NCI-H187 treated with DMSO at 0.1 percent for 48 hours (cell line): ENCODE measurements at places on chromosomes 3 and 15.

DNA sequence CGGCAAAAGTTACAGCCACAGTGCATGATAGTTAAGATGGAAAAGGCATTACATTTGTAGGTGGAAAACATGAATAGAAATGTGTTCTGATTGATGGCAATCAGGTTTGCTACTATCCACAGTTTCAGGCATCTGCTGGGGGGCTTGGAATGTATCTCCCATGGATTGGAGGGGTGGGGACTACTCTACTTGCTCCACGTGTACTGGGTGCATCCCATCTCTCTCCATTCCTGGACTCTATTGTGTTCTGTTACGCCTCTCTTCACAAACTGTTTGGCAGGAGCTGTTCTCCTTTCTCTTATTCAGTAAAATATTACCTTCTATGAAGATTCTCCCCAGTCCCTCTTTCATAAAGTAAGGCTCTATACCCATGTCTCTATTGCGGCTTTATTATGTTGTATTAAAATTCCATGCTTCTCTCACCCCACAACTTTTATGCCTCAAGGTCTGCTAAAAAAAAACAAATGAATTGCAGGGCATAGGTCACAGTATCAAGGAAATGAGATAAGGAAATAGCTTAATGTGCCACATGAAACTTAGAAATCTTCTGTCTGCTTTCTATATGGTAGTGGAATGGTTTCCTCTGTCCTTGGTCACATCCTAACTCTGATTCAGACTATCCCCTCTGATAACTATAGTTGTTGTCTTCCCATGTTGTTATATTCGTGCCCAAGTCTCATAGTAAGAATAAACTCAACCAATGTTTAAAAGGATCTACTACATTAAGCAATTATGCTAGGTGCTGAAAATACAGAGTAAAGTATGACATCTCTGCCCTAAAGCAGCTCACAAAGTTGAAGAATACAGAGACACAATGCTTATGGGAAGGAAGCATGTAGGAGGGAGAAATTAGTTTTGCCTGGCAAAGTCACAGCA, 43.2 kb downstream of the LRRFIP2 start:
- DNase-seq, result no peak

DNA sequence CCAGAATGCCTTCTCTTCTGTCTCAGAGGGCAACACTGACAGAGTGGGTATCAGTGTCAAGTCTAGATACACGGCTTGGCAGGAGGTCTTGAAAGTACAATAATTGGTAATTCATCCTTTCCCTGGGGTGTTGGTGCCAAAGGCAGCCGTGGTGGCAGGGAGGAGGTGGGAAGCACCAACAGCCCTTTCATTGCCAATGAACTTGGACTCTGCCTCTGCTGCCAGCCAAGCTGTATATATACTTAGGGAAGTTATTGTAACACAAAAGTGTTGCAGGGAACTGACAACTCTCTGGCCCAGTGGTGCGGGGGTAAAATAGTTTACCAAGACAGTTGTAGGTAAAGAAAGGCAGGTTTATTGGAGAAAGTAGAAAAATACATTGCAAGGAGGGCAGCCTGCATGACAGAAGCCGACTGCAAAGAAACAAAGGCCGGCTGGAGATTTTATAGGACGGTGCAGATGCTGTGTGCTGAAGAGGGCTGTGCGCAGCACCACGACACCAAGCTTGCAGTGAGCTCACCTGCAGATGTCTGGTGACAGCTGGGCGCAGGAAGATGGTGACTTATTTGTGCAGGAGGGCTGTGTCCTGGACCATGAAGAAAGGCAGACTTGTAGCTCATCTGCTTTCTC, 4.0 kb upstream of the FAM3D start:
- no peak for DNase-seq

DNA sequence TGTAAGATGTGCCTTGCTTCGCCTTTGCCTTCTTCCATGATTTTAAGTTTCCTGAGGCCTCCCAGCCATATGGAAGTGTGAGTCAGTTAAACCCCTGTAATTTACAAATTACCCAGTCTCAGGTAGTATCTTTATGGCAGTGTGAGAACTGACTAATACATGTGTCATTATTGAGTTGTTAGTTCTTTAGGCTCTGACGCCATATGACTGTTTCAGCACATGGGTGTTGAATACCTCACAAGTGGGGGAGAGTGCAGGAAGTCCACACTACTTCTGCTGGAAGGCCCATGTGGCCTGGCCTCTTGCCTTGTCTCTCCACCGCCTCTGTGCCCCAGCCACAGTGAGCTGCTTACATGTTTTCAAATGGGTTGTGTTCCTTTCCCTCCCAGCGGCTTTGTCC, 28.5 kb downstream of the MFSD1 start:
- no peak for DNase-seq

GRCh38 chr3:45644791-45645201, 44.4 kb upstream of the SACM1L start:
- DNase-seq, result no peak

- no peak for DNase-seq
These were observed 124.0 kb upstream of the GOLGA6L4 start for GRCh38 chr15:84111575-84111974.

DNA sequence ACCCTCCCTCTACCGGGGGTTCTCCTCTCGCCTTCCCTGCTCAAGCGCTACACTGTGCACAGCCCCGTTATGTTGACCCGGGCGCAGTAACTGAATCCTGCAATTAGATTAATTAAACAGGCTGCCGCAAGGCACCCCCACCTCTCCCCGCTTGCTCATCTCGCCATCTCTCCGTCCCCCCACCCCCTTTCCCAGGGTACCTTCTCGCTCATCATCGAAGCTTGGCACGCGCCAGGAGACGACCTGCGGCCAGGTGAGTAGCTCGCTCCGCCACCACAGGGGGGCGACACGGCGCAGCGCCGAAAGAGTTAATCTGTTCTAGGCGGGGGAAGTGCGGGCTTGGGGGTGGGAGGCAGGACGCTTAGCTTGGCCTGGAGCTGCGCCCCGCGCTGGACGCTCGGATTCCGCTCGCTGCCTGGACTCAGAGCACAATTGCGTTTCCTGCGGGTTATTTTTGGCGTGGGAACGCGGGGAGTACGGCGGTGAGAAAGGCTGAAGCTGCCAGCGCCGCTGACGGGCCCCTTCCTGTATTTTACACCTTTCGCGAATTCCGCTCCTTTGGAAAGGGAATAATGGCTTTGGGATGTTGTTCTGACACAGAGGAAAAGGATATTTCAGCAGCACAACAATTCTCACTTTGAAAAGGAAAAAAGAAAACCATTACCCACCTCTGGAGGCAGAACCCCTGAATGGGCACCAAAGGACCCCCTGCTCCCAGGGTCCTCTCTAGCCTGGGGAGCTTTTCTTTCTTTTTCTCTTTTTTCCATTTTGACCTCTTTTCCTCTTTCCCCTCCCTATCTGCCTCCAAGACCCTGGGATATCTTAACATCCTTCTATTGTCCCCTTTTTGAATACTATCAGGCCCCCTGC, 1.5 kb downstream of the DLL4 start:
- no peak for DNase-seq

DNA sequence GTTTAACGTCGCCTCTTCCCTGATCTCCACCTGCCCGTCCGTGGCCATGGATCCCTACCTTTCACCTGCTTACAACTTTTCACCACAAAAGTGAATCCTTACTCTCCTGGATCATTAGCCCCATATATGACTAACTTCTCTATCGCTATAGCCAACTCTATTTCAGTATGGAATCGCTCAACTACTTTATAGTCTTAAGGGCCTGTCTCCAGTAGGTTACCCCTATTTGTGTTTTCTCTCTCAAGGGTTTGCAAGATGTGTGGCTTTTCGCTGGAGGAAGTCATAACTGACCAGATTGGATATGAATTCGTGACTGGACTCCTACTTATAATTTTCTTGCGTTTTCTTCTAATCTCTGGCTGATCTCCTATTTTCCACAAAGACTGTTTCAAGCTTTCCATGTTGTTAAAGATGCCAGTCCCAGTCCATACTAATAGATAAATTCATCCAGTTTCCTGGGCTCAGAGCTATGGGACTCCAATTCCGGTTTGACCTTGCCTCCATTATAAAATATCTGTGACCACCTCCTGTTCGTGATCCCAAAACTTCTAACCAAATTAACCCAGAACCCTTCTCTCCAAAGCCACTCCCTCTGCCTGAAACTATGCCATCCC, 1.3 kb upstream of the STAG1 start:
- no peak for DNase-seq

DNA sequence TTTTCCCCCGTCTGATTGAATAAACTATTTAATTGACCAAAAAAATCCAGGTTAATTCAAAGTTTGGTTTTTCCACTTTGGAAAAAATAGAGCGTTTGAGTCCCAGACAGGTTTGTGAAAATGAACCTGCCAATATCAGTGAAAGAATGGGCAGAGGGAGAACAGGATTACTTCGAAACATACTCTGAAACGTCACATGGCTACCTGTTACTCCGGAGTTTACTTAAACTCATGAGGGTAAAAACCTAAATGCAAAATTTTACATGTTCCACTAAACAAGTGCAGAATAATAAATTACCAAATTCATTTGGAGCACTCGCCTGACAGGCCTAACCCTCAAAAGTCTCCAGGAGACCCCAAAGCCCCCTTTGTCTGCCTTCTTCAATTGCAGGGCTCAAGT, 419.9 kb downstream of the MECOM start:
- DNase-seq, result no peak

DNA sequence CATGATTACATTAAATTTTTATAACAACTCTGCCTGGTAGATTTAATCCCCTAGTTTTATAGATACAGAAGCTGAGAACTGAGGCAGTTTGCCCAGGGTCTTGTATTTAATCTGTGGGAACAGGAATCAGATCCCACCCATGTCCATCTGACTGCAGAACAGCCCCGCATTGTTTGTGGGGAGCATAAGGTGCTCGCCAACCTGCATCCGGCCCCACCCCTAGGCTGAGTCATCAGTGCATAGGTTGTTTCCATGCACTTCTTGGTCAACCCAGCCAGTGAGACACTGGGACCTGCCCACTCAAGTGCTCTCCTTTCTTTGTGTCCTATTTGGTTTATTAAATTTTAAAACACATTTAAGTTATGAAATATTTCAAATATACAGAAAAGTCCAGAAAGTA, 266.2 kb downstream of the OPA1 start:
- DNase-seq, result no peak

- DNase-seq, result no peak
These were observed 43.5 kb downstream of the CA12 start for GRCh38 chr15:63338170-63338569.

DNA sequence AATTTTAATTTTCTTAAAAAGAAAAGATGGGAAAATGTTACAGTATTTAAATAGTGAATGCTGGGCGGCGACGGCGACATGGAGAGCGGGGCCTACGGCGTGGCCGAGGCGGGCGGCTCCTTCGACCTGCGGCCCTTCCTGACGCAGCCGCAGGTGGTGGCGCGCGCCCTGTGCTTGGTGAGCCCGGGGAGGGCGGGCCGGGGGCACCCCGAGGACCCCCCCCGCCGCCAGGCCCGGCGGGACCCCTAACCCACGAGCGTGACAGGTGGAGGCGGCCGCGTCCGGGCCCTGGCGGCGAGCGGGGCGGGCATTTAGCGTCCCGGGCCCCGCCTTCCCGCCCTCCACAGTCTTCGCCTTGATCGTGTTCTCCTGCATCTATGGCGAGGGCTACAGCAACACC, 38.4 kb upstream of the GOLGA8J start:
- no peak for DNase-seq

DNA sequence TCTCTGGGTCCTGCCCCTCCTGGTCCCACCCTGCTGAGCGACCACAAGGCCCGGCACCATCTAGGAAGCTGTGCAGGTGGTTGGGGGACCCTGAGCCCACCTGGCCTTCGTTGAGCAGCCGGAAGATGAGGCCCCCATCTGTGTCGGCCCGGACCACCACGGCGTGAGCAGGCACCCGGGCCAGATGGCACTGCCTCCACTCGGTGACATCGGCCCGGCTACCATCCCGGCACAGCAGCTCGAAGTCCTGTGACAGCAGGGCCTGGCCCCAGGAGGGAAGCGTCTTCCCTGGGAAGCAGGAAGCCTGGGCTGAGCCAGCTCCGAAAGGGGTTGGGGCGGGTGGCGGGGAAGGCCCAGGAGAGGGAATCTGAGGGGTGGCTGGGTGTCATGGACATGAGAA, 12.6 kb downstream of the MELTF start:
- no peak for DNase-seq

GRCh38 chr15:85778107-85778776, 16.5 kb downstream of the KLHL25 start:
- no peak for DNase-seq

DNA sequence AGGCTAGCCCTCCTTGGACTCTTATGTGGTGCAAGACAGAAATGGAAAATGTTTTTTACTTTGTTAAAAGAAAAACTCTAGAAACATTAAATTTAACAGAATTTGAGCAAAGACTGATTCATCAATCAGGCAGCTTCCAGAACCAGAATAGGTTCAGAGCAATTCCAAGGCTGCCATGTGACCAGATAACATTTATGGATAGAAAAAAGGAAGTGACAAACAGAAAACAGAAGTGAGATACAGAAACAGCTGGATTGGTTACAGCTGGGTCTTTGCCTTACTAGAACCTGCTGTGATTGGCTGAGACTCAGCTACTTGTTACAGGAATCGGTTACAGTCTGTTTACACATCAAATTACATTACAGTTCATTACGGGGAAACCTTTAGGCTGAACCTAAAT, 22.5 kb upstream of the OTOL1 start:
- DNase-seq, result no peak

DNA sequence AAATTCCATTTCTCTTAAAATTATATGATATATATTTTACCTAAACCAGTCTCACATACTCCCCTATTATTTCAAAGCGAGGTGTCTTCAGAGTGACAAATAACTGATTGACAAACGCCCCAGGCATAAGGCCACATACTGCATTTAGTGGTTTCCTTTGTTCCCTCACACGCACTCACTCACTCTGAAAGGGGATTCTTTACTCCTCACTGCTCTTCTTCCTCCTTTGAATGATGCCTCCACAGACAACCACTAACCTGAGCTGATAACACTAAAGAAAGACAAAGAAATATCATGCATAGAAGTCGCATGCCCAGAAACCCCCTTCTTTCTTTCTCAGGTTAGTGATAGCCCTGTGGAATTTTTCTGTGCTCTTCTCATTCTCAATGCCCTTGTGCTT, 24.1 kb upstream of the BBX start:
- DNase-seq, result no peak

- DNase-seq, result no peak
These were observed 33.0 kb downstream of the FILIP1L start for GRCh38 chr3:100081311-100081710.

DNA sequence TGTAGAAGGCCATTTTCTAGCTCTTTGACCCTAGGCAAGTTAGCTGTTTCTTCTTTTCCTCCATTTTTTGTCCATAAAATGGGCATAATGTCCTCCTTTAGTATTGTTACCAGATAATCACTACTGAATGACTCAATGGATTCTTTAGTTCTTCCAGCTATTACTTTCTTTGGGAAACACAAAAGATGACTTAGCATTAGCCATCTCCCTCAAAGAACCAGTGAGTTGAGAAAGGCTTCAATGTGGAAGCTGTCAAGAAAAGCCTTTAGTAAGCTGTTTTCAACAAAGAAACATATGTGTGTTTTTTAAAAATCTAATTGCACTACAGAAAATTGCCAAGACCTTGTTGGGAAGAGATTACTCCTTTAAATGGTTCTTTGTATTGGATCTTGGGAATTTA, 135.7 kb downstream of the SLC9A9 start:
- DNase-seq, result no peak

GRCh38 chr15:25864966-25865365, 1.8 kb upstream of the ATP10A start:
- no peak for DNase-seq

GRCh38 chr3:194220901-194221326, 85.0 kb downstream of the HES1 start:
- DNase-seq, result no peak
